Stimulated activated CD4-positive, alpha-beta T cell treated with anti-CD3 and anti-CD28 coated beads, Interleukin-1b, Interleukin-23, amount 100 ng/mL, for 1 hour (primary cell): ENCODE measurements at places on chromosomes 4 and X.

DNA sequence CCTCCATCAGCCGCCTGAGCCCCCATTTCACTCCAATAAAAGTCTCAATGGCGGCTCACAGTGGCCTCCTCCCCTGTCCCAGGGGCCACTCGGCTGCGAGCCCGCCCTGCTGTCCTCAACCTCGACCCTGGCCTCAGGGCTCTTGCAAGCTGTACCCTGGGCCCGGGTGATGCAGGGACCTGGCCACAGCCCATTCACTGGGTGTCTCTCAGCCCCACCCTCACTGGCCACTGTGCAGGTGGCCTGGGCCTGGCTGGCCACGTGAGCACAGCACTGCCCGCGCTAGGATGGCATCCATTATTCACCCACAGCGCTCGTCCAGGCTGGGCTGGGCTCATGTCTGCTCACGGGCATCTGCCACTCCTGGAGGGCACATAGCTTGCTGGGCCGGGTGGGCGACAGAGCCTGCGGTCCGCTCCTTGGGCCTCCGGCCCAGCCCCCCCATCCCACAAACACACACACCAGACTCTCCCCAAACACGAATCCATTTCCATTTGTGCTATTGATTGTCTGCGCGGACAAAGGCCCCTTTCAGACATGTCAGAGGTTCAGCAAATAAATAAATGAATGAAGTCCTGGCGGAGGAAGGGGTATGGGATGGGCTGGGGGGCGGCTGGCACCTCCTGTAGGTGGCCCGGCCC, 16.5 kb upstream of the FGFR3 start:
- DNase-seq, result no peak

DNA sequence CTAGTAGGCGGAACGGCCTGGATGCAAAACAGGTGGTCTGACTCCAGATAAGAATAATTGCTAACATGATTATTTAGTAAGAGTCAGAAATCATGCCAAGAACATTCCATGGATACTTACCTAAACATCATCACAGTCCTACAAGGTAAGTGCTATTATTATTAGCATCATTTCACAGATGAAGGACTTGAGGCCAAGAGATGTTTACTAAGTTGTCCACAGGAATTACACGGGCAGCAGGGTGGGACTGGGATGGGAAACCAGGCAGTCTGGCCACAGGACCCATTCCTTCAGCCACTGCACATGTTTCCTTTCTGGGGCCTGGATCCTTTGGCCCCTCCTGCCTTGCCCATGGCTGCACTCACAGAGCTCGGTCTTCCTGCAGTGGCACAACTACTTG, 48.3 kb downstream of the ANAPC4 start:
- no peak for DNase-seq

GRCh38 chr4:148021686-148022085, 289.8 kb downstream of the ARHGAP10 start:
- no peak for DNase-seq

DNA sequence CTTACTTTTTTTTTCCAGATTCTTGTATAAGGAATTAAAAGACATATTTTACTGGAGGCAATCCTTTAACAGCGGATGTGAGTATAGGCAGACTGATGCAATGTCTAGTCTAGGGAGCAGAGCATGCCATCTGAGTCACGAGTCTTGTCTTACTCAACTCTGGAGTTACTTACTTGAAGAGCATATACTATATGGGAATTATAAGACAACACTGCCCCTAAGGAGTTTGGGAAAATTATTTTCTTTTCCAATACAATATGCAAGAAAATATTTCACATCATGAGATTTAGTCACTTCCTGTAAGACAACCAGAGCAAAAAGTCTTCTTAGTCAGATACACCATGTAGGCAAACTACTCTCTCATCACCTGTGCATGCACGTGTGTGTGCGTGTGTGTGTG, 537.3 kb upstream of the FTHL17 start:
- DNase-seq, result no peak
